Stimulated activated CD4-positive, alpha-beta T cell treated with anti-CD3 and anti-CD28 coated beads, Interleukin-1b, Interleukin-23, amount 100 ng/mL, for 1 hour (primary cell): ENCODE measurements at places on chromosomes 7 and 10.

DNA sequence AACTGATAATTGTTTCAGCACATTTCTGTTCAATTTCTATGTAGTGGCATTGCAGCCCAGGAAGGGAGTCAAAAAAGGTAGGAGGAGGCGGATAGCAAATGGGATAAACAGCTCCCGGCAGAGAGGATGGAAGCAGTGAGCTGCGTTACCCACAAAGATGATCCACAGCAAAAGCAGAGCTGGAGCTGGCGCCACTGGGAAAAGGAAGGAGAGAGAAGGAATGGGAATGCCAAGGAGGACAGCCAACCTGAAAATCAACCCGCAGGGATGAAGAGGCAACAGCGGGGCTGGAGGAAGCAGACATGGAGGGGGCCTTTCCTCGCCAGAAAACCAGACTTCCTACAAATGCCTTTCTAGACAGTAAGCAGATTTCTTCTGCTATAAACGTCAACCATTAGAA lies 82.7 kb upstream of the ADAM12 start:
- no peak for DNase-seq

DNA sequence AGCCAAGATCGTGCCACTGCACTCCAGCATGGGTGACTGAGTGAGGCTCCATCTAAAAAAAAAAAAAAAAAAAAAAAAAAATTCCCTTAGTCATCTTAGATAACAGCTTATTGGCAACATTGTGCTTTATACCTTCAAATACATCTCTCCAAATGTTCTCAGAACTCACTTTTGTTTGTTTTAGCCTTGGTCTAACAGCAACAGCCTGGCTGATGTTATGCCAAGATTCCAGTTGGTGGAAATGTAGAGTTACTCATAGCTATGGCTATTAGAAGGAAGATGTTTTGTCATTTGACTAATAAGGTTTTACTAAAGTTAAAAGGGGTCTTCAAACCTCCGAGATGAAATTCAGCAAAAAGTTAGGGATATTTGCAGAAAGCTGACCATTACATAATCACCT lies 481.4 kb downstream of the NEBL start:
- no peak for DNase-seq

- no peak for DNase-seq
Measured at GRCh38 chr10:71423901-71424300, 27.2 kb downstream of the CDH23 start.

DNA sequence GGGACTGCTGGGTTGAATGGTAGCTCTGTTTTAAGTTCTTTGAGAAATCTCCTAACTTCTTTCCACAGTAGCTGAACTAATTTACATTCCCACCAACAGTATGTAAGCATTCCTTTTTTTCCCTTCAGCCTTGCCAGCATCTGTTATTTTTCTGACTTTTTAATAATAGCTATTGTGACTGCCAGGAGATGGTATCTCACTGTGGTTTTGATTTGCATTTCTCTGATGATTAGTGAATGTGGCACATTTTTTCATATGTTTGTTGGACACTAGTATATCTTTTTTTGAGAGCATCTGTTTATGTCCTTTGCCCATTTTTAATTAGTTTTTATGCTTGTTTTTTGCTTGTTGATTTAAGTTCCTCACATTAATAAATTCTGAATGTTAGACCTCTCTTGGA lies 990.8 kb downstream of the GATA3 start:
- DNase-seq = no peak

DNA sequence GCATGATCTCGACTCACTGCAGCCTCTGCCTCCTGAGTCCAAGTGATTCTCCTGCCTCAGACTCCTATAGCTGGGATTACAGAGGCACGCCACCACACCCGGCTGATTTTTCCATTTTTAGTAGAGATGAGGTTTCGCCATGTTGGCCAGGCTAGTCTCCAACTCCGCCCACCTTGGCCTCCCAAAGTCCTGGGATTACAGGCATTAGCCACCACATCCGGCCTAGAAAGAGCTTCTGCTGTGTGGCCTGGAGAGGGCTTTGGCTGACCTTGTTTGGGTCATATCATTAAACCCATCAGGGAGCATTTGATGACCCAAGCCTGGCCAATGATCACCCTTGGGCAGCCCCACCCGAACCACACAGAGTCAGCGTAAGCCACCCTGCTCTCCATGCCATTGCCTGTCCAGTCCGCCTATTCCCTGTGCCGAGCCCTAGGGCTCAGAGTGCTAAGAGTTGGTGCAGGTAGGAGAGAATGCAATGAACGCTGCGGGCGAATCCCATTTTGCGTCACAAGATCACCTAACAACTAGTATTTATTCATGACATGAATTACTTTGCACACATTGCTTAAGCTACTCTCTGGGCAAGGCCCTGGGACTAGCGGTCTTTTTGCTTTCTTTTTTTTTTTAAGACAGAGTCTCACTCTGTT lies 22.3 kb upstream of the GDI2 start:
- DNase-seq = no peak

DNA sequence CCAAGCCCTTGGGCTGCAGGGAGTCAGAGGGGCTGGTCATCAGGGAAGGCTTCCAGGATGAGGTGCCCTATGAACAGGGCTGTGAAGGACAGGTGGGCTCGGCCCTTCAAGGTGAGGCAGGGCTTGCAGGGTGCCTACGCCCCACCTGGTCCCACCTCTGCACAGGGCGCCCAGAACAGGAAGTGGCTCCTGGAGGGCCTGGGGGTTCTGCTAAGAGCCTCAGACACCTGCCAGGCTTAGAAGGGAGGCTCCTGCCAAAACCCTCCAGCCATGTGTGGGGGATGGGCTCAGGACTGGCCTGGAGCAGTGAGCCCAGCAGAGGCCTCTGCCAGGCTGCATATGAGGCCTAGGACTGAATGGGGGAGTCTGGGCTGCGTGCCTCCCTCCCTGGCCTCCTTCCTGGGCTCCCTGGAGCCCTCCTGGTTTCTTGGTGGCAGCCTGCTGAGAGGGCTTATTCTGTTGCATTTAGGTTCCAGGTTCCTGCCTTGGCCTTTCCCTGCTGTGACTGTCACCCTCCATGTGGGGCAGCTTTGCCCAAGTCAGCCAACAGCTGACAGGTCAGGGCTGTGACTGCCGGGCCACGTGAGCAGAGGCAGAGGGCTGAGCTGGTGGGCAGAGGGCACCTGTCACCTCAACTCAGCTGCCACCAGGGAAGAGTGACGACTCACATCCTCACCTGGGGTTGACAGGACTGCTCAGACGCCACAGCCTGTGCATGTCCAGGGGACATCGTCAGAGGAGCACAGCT lies 45.2 kb upstream of the MSMB start:
- no peak for DNase-seq

DNA sequence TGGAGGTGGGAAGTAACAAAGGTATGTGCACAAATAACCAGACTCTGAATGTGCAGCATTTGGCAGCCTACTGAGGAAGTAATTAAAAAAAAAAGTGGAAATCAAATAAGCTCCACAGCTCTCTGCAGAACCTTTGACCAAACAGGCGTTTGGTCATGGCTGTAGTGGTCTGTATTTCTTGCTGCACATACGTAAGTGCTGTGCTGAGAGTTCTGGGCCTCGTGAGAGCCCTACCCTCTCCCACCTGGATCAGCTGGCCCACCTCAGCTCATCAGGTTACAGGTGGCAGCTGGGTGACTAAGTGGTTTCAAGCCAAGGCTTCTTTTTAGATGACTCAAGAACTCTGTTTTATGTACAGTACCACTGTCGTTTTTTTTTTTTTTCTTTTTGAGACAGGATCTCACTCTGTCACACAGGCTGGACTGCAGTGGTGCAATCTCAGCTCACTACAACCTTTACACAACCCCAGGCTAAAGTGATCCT lies 178.2 kb upstream of the KLF6 start:
- no peak for DNase-seq

GRCh38 chr10:46307281-46308112 lies 20.7 kb downstream of the ANTXRL start:
- DNase-seq = no peak

GRCh38 chr7:73706126-73707044 lies 13.1 kb downstream of the STX1A start:
- DNase-seq = no peak

GRCh38 chr7:106982415-106982814 lies 62.1 kb upstream of the PRKAR2B start:
- DNase-seq = no peak

DNA sequence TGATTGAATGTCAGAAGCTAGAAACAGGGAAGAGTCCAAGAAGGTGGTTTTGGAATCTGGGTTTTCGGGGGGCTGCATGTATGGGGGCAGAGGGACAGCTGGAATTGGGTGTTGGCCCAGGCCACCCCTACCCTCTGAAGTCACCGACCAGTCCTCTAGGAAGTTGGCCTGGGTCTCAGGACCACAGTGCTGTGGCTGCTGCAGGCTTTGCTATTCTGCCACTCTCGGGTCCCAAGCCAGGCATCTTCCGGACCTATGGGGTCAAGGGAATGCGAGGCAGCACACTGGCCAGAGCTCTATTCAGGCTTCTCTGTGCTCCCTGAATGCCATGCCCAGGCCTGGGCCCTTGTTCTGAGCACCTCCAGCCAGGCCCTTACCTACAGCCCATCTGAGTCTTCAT lies 13.2 kb downstream of the FGF8 start:
- no peak for DNase-seq

- no peak for DNase-seq
Measured at GRCh38 chr10:8137726-8138125, 83.2 kb downstream of the GATA3 start.

- DNase-seq = no peak
Measured at GRCh38 chr7:26052706-26053105, 99.3 kb upstream of the NFE2L3 start.

GRCh38 chr7:99003419-99003818 lies 125.1 kb downstream of the TRRAP start:
- DNase-seq = no peak

- DNase-seq = no peak
Measured at GRCh38 chr10:32379318-32379949, 32.5 kb upstream of the EPC1 start.

GRCh38 chr10:11906714-11907113 lies 83.6 kb downstream of the PROSER2 start:
- no peak for DNase-seq

DNA sequence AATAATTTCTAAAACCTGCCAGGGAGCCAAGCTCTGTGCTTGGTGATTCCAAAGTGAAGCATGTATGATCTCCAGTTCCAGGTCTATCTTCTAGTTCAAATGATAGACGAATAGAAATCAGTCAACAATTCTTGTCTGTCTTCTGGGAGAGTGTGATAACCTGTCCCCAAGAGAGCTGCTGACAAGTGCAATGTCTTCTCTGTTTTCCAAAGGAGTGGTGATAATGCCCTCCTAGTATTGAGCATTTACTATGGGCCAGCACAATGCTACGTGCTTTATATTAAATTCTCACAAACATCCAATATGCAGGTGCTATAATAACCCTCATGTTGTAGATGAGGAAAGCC lies 10.2 kb downstream of the MXI1 start:
- DNase-seq = no peak

- no peak for DNase-seq
Measured at GRCh38 chr7:46752881-46753366, 829.0 kb downstream of the TNS3 start.

- no peak for DNase-seq
Measured at GRCh38 chr7:100394077-100394476, 20.8 kb downstream of the PILRA start.

- DNase-seq = no peak
Measured at GRCh38 chr10:15385552-15386455, 14.7 kb upstream of the FAM171A1 start.

- no peak for DNase-seq
Measured at GRCh38 chr7:113392841-113393540, 274.6 kb upstream of the SMIM30 start.

DNA sequence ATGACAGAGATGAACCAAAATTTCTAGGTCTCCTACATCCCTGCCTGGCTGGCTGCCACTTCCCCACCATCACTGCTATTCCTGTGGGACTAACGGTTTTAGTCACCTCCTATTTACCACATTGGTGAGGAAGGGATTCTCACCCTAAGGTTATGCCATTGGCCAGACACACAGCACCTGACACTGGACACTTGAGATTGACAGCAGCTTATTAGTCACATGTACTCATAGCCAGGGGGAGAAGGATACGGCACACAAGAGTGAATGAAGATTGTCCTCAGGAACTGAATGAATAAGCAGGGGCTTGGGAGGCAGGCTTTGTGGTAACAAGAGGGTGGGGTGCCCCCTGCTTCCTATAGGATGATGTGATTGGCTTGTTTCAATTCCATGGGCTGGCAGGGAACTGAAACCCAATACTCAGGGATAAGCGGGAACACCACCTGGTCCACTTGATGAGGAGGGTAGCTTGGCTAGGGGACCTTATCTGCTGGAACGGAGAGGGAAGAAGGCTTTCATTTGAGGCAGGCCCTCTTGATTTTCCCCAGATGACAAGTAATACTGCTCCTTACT lies 99.0 kb downstream of the SPAG6 start:
- DNase-seq = no peak

GRCh38 chr10:63636812-63637211 lies 115.6 kb downstream of the REEP3 start:
- DNase-seq = no peak

DNA sequence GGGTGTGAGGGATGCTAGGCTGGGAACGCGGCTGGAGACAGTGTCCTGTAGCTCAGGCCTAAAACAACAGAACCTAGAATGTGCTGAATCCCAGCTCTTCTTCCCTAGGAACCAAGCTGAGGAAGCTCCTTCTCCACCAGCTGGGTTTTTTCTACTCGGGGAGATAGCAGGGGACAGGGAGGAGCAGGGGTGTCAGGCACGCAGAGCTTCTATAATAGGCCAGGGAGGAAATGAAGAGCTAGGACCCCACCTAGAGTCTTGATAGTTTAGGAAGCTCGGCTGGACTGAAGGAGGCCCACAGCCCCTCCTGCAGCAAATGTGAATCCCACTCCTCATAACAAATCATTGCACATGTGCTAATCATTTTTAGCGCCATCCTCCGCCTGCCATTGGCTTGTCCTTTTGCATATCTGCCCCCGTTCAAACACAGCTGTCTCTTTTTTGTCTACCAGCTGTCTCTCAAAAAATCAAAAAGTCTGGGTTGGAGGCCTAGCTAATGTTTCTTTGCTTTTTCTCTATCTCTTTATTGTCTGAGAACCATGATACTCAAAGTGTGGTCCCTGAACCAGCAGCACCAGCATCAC lies 24.1 kb upstream of the FAM180A start:
- no peak for DNase-seq

GRCh38 chr10:126930131-126930882 lies 25.1 kb downstream of the DOCK1 start:
- DNase-seq = no peak

DNA sequence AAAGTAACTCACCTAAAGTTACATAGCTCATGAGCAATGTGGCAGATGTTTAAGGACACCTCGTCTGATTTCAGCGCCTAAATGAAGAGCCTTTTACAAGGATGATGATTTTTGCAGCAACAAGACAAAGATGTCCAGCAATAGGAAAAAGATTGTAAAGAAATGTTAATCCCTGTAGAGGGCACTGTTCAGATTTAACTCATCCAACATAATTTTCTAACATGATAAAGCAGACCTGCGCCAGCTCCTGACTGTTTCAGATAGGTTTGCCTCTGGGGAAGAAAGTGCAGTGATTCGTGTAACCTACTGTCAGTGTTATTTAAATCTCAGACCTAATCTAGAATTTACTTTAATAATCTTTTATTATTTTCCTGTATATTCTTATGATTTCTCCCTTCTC lies 595.2 kb downstream of the AUTS2 start:
- DNase-seq = no peak
